ENCODE measurements at places on chromosomes 6 and 20.

DNA sequence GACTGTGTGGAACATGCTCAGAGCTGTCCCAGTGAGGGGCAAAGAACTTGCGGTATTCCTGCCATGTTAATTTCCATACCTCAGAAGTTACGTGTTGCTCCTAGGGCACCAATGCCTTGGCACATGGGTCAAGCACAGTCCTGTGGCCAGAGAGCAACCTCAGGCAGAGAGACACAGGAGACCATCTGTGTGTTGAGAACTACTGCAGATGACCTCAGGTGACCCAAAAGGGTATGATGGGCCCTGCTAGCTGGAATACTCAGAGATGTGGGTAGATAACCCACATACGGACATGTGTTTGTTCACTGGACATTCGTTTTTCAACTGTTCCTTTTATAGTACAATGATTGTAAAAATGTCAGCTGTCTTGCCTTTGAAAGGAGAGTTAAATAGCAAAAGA, 71.5 kb upstream of the BMP2 start:
- no peak for DNase-seq

DNA sequence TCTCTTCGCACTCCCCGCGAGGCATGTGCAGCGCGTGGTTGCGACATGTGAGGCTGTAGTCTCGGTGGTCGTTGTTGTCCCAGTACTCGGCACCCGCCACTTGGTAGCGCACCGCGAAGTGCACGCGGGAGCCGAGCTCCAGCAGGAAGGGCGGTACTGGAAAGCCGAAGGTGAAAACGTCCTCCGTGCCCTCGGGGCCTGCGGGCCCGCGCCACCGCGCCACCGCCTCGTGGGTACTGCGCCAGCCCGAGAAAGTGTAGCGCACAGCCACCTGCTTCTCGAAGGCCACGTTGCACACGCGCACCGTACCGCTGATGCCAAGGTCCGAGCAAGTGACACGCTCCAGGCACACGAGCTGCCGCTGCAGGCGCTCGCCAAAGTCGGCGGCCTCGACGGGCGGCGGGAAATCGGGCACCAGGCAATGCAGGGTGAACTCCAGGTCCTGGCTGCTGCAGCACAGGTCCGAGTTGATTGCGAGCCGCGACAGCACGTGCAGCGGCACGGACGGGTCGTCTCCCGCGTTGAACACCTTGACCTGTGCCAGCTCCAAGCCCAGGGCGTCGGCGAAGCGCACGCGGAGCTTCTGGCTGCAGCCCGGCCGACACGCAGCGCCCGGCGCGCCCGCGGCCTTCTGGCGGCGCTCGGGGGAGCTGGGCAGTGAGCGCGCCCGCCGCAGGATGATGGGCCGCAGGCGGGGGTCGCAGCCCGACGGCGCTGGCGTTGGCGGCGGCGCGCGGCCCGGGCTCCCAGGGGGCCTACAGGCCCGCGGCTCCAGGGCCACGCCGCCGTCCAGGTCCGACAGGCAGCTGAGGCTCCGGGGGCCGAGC, 840 bp downstream of the PPP1R3D start:
- DNase-seq = no peak

- DNase-seq = no peak
Measured at GRCh38 chr6:5044866-5045265, 40.3 kb upstream of the PPP1R3G start.

- DNase-seq = no peak
Measured at GRCh38 chr6:158832026-158832425, 12.9 kb upstream of the EZR start.

- no peak for DNase-seq
Measured at GRCh38 chr6:111201764-111202163, 114.5 kb downstream of the SLC16A10 start.

DNA sequence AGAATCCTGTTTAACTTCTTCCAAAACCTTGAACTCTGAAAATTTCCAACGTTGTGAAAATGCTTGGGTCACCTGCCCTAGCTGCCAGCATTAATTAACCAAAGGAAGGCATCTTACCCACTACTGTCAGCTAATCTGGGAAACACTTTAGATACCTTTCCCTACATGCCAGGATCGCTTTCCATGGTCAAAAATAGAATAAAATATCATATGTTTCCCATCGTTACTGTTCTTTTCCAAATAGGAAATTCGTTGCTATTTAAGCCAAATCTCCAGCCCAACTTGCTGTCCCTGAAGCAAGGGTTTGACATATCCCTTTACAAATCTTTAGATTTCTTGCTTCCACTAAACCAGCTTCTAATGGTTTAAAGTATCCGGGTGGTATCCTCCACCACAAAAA, 157.5 kb downstream of the AIG1 start:
- DNase-seq = no peak

GRCh38 chr6:14681699-14682487, 564.0 kb upstream of the JARID2 start:
- no peak for DNase-seq

GRCh38 chr6:159979136-159979874, 10.4 kb downstream of the IGF2R start:
- peak; percentile 69 for DNase-seq

DNA sequence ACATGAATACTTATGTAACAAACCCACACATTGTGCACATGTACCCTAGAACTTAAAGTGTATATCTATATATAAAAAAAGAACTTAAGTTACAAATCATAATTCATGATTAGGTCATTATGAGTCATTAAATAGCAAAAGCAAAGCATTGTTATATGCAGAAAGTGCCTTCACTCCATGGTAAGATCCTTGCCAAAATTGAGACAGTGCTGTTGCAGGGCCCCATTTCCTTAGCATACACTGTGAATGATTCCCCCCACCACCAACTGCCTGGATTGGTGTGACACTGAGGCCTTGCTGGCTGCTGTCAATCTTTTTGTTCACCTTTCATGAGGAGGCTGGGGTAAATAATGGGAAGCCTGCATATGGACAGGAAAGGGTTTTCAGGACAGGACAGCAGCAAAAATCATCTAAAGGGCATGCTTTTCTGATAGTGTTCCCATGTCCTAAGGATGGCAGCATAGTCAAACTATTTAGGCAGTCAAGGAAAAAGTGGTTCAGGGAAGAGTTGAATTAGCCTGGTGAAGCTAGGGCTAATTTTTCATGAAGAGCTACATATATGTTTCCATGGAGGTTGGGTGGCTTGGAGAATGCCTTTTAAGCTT, 188.2 kb upstream of the ASCC3 start:
- DNase-seq = no peak

- no peak for DNase-seq
Measured at GRCh38 chr6:2225422-2226392, 19.7 kb downstream of the GMDS start.

Measured in stimulated activated CD4-positive, alpha-beta T cell treated with anti-CD3 and anti-CD28 coated beads, Interleukin-2, amount 100 ng/mL, for 24 hours (primary cell).